ENCODE measurements at places on chromosomes 5 and 9.

GRCh38 chr5:116475338-116475737 is 99.3 kb downstream of the SEMA6A start:
- no peak for DNase-seq

- DNase-seq, result no peak
Measured at GRCh38 chr5:85278193-85278592, 893.5 kb upstream of the EDIL3 start.

DNA sequence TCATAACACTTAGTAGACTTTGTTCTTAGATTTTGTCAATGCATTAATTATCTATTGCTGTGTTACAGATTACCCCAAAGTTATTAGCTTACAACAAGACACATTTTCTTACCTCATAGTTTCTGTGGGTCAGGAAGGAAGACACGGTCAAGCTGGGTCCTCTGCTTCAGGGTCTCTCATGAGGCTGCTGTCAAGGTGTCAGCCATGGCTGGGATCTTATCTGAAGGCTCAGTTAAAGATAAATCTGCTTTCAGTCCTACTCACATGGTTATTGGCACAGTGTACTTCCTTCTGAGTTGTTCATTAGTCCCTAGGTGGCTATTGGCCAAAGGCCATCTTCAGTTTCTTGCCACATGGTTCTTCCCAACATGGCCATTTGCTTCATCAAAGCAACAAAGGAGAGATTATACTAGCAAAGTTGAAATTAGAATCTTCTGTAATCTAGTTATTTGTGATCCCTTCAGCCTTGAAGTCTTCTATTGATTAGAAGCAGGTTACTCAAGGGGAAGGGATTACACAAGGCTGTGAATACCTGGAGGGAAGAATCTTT is 25.2 kb downstream of the TDRD7 start:
- no peak for DNase-seq

DNA sequence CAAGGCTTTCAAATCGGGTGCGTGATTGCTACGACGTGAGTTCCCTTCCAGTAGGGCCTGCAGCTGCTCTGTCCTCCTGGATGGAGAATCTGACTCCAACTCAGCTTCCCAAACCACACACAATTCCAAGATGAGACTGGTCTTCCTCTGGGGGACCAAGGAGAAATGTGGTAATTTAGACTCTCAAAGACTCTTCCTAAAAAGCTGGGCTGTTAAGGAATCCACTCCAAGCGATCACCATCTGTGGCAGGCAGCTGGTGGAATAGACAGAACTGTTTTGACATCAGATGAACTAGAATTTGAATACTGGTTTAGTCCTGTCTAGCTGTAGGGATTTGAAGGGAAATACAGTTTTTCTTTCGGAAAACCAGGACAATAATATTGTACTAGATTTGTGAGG is 130.7 kb upstream of the KLF4 start:
- DNase-seq, result no peak

DNA sequence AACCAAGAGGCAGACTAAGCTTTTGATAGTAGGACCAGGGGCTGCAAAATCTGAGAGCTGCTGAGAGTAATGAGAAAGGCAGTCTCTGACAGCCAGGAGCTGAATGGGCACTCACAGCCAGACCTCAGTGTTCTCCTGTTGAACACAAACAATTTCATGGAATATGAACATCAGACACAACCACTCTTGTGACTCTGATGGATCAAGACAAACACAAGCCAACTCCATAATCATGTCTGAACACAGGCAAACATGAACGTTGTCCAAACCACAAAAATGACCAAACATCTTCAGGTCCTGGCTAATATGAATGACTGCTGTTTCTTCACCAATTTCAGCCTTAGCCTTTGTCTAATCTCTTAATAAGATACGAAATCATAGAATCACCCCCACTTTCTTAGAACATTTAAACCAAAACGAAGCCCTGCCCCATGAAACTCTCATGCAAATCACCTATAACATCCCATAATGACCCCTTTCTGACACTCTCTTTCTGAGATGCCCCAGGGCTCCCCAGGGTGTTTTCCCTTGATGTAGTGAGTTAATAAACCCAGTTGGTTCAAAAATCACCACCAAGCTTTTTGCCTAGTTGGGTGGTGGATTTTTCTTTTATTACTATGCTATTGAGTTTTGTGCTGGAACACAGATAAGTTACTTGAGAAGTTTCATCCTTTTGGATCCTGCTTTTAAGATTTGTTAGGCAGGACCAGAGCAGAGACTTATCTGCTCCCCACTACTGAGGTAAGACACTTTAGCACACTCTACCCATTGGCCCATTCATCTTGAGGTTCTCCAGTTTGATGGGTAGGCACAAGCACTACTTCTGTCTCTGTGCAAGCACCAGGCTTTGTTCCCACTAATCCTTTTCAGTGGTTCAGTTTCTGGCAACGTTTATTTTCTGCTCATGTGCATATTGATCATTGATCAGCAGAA is 5.9 kb upstream of the ERAP2 start:
- DNase-seq, result no peak

- DNase-seq, result no peak
Measured at GRCh38 chr5:179610109-179610902, 13.2 kb downstream of the HNRNPH1 start.
